NK-92 treated with Interleukin-12 subunit alpha and Interleukin-12 subunit beta, amount 100 ng/mL, for 24 hours (cell line): ENCODE measurements at places on chromosomes 7 and 10.

- no peak for DNase-seq
Measured at GRCh38 chr10:46326066-46326465, 39.3 kb downstream of the ANTXRL start.

DNA sequence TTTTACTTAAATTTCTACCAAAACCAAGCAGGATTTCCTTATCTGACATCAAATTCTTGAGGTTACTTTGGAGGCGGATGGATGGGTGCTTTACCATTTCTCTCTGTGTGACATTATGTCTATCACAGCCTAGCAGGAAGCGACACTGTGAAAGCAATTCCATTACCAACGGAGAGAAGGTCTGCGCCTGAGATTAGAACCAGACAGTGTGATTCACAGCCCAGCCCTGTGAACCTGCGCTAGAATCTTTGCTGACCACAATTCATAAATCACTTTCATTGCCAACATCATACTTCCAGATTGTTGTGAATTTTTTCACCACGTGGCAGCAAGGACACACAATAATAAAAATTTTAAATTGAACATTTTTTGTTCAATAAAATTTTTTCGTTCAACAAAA lies 126.5 kb downstream of the CUBN start:
- DNase-seq = no peak

DNA sequence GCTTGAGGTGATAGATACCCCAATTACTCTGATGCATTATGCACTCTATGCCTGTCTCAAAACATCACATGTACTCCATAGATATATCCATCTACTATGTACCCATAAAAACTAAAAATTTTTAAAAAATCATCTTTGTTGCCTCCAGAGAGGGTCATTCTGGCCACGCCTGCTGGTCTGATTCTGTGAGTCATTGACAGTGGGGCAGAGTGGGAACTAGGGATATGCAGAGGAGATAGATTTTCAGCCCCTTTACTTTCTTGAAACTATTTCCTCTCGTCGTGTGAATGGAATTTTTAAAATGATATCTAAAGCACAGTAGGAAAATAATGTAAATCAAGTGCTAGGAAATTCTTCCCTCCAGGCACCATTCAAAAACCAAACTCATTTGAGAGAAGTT lies 715.0 kb upstream of the NRP1 start:
- no peak for DNase-seq

DNA sequence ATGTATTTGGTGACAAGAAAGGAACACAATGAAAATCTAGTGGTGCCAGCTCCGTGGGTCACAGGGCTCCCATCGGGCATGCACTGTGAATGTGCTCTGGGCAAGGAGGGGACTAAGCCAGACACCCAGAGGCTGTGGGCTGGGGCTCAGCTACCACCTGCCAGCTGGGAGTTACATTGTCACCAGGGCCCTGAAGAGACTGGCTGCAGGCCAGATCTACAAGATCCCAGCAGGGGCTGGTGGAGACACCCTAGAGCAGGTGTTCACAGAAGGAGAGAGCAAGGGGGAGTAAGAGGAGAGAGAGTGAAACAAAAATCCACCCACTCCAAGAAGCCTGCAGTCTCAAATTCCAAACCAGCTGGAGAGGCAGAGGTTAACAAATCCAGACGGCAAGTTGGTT lies 116.6 kb upstream of the ADCY1 start:
- DNase-seq = no peak

DNA sequence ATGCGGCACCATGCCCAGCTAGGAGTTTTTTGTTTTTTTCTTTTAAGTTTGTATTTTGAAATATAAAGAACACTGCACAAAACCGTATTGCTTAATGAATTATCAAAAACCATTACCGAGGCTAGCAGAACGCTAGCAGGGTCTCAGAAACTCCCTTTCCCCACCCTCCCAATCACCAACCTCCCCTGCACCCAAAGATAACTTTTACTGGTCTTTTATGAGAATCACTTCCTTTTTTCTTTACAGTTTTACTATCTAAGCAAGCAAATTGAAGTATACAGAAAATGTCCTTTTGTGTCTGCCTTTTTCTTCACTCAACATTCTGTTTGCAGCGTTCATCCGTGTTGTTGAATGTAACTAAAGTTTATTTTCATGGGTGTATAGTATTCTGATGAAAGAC lies 13.4 kb downstream of the HIP1 start:
- no peak for DNase-seq
